ENCODE measurements at places on chromosomes 7 and 10.

DNA sequence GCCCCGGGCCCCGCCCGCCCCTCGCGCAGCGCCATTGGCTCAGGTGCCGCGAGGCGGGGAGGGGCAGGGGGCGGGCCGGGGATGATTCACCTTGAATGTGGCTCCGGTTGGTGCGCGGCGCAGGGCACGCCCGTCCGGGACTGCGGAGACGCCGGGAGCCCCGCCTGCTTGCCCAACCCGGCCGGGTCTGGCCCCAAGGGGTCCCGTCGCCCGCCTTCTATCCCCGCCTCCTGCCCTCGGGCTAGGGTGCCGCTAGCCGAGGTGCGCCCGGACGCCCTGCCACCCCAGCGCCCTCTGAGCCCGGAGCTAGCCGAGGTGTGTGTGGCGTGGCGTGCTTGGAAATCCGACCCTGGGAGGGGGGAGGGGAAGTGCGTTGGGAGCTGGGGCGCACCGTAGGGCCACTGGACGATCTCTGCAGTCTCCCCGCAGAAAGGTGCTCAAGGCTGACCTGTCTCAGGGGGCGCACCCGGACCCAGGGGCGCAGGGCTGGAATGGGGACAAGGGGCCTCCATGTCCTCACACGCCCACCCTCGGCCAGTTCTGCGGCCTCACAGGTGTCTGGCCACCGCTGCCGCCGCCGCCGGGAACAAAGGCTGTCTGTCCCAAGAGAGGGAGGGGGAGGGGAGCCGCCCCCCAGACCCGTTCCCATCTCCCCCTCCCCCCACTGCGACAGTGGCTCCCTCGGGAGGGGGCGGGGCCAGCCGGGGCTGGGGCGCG is 168.9 kb downstream of the NRF1 start:
- DNase-seq = peak; percentile 79

DNA sequence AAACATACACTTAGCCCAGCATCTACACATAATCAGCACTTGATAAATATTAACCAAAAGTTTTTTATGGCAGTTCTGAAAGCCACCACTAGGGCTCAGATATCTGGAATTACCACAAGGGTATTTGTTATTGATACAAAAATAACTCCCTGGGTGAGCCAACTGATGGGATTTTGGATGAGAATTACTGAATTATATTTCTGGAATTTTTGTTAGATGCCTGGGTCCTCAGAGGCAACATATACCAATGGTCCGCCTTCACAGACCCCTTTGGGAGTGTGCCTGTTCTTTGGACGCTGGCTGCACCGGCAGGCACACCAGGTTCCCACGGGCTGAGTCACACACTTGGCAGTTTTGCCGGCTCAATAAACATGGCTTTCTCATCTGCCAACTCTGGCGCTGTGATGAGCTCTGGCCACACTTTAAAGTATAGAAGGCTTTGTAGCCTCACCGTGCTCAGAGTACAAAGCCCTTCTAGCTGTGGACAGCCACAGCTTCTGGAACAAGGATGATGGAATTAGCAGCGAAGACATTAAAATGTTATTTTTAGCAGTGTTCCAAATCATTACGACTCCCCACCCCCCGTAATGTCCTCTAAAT is 24.5 kb upstream of the EEPD1 start:
- DNase-seq = no peak

DNA sequence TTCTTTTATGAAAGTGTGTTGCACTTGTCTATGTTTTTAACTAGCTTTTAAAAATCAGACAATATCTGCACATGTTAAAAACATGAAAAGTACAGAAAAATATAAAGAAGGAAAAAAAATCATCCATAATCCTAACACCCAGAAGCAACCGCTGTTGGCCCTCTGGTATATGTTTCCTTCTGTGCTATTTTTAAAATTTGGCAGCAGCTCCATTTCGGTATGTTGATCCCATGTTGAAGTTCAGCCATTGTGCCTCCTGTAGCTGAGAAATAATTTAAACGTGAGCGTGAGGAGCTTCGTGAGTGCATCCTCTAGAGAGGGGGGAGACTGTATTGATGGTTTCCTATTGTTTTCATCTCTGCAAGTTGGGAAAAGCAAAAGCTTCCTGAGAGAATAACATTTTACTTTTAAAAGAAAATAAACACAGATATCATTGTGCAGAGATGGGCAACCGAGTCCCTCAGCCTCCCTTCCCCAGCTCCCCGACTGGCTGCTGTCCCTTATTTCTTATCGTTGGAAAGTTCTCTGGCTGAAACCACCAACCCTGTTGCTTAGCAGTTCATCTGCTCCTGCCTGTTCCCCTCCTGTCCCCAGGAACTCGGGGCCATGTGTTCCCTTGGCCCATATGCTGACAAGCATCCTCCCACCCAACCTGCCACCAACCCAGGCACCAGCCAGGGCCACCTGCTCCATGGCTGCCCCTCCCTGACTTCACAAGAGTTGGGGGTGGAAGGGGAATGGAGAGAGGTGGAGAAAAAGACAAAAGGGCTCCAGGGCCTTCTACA is 499.1 kb upstream of the PODXL start:
- no peak for DNase-seq

DNA sequence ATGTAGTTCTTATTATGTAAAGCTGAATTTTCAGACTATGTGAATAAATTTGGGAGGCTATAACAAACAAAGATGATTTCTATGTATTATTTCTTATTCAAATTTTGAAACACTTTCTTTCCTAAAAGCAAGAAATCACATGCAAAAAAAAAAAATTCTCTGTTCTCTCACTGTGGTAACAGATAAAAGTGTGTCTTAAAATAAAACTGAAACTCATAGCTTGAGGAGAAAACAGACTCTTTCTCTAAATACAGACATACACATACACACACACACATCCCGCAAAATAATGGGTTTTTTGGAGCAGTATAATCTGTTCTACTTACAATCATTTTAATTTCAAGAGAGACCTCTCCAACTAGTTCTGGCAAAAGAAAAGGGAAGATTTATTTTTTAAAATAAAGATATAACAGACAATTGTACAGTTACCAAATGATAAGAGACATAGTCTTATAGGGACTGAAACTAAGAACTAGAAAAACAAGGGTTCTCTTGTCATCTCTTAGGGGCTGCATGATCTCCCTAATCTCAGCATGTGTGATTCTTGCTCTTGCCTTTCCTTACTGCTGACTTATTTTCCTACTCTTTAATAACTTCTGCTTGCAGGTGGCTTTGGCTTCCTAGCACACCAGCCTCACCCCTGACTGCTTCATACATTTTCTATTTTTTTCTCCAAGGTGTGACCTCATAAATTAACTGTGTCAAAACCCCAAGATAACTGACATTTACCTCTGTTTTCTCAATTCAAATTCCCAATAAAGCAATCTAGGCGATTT is 483.5 kb upstream of the POT1 start:
- DNase-seq = no peak

GRCh38 chr7:12493863-12494686 is 76.4 kb upstream of the SCIN start:
- DNase-seq = no peak

- DNase-seq = no peak
These were observed 147.8 kb downstream of the ELAPOR2 start for GRCh38 chr7:86911659-86912058.

DNA sequence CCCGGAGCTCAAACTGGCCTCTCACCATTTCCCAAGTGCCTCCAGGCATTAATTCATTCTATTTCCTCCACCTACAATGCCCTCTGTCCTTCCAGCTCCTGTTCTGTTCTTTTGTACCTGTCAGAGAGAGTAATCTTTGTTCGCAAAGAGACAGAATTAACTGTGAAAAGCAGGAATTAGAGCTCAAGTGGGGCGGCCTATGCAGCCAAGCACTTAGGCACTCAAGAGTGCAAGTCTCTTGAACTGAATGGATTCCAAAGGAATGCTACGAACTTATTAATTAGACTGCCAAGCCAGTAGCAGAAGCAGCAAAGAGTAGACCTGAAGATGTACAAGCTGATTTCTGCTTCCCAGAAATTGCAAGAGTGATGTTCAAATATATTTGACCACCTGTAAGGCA is 338.3 kb upstream of the AUTS2 start:
- DNase-seq = no peak
